ENCODE measurements at places on chromosomes 16 and 17.

- no peak for DNase-seq
These were observed 100.9 kb upstream of the RBFOX1 start for GRCh38 chr16:7231762-7232161.

- DNase-seq = no peak
These were observed 132.0 kb downstream of the PRKCB start for GRCh38 chr16:23967775-23968174.

DNA sequence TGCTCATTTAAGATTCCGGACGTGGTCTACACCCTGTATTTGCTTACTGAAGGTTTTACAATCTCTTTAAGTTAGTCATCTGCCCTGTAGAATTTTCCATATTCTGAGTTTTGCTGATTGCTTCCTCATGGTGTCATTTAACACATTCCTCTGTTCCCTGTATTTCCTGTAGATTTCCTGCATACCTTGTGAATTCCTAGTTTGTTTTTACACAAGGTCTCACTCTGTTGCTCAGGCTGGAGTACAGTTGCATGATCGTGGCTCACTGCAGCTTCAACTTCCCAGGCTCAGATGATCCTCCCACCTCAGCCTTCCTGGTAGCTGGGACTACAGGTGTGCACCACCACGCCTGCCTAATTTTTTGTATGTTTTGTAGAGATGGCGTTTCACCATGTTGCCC is 66.8 kb downstream of the CMIP start:
- DNase-seq = no peak

- no peak for DNase-seq
These were observed 34.8 kb downstream of the PITPNM3 start for GRCh38 chr17:6521586-6521985.

GRCh38 chr16:65098916-65099315 is 22.9 kb downstream of the CDH11 start:
- DNase-seq = no peak

DNA sequence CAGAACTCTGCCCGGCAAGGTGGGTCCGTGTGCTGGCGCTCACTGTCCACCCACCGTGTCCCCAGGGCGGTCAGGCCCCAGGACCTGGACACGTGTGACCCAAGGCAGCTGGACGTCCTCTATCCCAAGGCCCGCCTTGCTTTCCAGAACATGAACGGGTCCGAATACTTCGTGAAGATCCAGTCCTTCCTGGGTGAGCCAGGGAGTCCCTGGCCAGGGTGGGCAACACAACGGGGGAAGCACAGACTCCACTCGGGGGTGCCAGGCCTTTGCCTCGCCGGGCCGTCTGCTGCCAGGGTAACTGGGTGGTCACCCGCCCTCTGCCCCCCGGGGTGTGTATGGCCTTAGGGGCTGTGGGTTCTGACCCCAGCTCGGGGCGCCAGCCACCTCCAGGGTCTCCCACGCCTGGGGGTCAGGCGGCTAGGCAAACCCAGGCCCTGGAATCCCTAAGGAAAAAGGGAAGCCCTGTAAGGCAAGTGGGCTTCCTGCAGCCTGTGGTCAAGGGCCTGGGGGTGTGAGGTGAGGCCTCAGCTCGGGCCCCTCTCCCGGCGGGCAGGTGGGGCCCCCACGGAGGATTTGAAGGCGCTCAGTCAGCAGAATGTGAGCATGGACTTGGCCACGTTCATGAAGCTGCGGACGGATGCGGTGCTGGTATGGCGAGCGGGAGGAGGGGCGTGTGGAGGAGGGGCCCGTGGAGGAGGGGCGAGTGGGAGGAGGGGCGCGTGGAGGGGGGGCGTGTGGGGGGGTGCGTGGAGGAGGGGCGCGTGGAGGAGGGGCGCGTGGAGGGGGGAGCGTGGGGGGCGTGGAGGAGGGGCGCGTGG is 6.5 kb downstream of the MSLN start:
- DNase-seq = no peak
